ENCODE measurements at places on chromosomes 1 and 21.

- no peak for DNase-seq
Observed at GRCh38 chr1:18101508-18101907, 6.1 kb upstream of the IGSF21 start.

DNA sequence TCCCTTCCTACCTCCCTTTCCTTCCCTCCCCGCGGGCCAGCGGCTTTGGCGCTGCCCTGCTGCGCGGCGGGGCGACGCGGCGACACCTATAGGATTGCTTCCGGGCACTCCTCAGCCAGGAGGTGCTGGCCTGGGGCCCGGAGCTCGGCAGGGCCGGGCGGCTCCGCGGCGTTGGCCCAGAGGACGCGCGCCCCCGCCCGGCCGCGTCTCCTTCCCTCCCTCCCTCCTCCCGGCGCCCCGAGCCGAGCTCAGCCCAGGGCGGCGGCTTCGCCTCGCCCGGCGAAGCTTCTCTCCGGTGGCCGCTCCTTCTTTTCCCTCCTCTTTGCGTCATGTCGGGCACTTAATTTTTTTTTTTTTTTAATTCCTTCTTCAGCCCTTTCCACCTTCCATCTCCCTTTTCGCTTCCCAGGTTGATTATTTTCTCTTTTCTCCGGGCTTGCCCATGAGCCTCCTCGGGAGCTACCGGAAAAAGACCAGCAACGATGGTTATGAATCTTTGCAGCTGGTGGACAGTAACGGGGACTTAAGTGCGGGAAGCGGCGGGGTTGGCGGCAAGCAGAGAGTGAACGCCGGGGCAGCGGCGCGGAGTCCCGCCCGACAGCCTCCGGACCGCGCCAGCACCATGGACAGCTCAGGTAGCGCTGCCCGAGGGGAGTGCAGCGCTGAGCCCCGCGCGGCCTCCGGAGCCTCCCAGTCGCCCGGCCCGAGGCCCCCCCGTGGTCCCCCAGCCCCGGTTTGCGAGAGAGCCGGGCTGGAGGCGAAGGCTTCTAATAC lies at the start of gene DNAJC6:
Gene DNAJC6 (plus strand): TSS at position 240 of the 774 bp plus-strand sequence. CDS start 203 bp downstream, at position 443.
- peak; percentile 65 for DNase-seq

GRCh38 chr1:165235155-165235776 lies 121.2 kb downstream of the LMX1A start:
- no peak for DNase-seq

GRCh38 chr1:163367721-163368120 lies 46.0 kb downstream of the NUF2 start:
- no peak for DNase-seq

DNA sequence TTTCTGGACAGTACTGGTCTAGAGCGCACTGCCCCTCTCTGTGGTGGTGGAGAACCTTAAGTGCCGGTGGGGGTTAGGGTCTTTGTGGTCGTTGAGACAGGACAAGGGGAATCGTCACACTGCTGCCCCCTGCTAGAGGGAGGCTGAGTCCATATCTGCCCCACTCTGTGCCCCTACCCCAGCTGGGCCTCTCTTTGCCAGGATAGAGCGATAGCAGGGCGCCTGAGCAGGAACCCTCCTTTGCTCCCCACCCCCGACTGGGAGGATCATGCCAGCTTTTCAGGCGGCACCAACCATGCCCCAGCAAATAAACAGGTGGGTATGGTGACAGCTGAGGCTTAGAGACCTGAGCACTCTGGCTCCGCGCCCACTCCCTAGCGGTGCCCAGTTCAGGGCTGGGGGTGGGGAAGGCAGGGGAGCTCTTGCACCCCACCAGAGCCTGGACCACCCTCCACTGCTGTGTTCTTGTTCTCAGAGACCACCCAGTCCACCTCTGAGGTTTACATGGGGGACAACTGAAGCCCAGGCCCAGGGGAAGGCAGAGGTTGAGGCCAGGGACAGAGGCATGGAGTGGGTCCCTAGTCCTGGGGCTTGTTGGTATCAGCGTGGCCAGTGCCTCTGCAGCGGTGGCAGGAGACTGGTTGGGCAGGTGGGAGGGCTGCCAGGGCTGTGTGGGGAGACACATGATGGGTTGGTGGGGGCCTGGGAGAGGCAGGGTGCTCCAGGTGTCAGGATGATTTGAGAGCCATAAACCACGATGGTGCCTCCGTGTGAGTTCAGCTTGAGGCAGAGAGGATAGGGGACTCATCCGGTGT lies 1.6 kb downstream of the PADI2 start:
- peak; percentile 86 for DNase-seq

- peak; percentile 84 for DNase-seq
Observed at GRCh38 chr1:166839600-166840308, 479 bp downstream of the POGK start.

- DNase-seq, result no peak
Observed at GRCh38 chr1:214310010-214310409, 29.1 kb downstream of the SMYD2 start.

DNA sequence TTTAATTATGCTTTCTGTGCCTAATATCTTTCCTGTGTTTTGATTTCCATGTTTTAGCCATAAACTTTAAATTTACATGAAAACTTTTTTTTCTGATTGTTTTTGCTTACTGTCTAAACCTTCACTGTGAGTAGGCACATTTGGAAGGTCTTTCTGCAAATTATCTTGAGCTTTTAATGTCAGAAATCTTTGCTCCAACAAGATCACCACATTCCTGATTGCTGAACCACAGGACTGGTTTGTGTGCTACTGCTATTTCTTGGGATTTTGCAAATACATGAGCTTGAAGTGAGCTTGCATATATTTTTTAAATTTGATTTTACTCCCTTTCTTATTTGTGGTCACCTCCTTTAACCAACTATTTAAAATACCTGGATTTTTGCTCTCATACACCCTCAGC lies 61.3 kb downstream of the PTBP2 start:
- DNase-seq, result no peak

DNA sequence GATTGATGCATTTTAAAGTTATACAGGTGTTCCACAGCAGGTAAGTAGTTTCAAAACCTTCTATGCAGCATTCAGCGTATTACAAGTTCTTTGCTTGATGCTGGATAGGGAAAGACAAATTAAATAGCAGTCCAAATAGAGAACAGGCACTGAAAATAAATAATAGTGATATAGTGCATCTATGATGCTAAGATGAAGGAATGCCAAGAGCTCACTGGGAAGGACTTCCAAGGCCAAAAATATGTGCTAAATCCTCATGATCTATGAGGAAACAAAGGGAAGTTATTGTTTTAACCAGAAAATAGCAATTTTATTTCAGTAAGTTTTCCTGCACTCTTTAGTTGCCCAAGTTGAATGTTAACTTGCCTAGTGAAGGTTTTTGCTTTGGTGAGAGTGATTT lies 127.8 kb upstream of the GREM2 start:
- DNase-seq, result no peak

DNA sequence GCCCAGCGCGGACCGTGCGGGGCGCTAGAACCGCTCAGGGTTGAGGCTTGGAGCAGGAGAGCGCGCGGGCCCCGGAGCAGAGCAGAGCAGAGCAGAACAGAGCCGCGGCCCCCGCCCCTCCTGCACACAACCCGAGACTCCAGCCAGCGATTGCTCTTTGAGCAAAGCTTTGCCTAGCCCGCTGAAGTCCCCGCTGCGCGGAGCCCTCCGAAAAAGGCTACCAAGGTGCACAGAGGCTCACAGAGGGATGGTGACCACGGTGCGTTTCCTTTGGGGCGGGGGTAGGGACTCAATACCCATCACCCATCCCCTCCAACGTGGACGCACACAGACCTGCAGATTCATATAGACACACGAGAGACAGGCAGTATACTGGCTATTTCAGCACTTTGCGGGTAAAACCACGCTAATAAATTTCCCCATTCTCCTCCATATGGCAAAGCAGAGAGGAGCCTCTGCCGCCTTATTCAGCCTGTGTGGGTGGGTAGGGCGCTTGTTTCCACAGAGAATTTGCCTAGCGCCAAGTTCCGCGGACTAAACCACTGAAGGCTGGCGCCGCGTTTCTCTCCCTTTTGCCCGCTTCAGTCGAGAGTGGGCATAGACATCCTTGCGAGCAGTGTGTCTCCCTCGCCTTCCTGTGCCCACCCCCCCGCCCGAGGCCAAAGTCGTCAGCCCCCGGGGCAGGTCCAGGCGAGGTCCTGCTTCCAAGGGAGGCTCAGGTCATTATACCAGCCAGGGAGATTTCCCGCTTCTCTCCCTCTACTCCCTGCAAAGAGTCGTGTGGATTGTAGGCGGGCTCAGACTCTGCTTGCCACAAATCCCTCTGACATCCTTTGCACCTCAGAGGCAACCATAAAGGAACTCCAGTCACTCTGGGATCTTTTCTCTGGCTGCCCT lies 8.5 kb downstream of the HLX start:
- no peak for DNase-seq

DNA sequence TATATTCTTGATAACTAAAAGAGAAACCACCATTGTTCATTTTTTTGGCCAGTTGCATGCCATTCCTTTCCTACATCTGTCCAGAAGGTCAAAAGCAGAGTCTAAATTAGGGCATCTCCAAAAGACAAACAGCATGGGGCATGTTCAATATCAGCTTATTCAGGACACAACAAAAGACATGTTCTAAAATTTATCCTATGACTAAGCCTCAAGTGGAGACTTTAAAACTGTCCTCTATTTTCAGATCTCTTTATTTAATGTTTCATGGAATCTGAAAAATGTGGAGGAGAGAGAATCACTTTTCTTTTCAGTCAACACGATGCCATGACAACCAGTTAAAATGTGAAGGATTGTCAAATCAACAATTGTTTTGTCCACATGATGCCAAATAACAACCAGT lies 303.4 kb upstream of the PRMT6 start:
- no peak for DNase-seq

DNA sequence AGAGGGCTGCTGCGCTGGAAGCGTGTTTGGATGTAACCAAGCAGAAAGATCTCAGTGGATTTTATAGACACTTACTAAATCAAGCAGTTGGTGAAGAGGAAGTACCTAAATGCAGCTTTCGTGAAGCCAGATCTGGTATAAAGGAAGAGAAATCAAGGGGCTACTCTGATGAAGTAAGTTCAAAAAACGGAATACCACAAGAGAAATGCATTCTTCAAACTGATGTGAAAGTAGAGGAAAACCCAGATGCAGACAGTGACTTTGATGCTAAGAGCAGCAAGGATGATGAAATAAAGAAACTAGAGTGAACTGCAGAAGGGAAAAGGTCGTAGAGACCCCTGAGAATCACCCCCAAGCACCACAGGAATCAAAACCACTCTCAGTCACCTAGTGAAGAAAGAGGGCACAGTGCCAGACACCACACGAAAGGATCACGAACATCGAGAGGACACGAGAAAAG lies 40.8 kb upstream of the NEXN start:
- DNase-seq, result no peak

GRCh38 chr1:155479205-155479604 lies 83.4 kb downstream of the ASH1L start:
- DNase-seq, result no peak

DNA sequence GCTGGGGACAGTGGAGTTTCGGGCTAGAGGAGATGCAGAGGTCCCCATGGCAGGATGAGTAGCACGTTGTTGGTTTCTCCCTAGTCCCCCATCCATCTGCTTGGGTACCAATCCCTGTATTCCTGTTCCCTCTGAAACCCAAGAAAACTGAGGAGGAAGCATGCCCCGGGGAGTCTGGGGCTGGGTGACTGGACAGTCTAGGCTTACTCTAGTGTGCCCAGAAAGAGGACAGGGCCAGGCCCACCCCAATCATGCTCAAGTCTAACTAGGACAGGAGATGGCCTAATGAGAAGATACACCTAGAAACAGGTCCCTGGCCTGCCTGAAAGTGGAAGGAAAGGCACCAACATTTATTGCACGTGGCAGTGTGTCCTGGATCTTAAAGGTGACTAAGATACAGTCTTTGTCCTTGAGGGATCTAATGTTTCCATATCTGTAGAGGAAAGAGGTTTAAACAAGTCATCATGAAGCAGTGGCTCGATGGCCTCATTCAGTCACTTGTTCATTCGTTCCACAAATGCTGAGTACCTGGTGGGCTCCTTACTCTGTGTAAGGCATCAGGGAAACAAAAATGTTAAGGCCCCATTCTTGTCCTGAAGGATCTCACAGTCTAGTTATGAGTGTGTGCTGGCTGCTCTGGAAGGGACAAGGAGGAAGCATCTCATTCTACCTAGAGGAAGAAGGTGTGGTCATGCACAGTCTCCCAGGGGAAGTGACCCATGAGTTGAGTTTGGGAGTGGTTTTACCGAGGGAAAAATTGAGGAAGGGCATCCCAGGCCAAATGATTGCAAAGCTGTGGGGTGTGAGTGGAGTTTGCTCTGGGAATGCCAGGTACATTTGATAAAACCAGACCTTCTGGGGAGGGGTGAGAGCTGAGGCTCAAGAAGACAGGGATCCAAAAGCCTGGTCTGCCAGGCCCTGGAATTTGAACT lies 10.0 kb downstream of the CDK18 start:
- no peak for DNase-seq

DNA sequence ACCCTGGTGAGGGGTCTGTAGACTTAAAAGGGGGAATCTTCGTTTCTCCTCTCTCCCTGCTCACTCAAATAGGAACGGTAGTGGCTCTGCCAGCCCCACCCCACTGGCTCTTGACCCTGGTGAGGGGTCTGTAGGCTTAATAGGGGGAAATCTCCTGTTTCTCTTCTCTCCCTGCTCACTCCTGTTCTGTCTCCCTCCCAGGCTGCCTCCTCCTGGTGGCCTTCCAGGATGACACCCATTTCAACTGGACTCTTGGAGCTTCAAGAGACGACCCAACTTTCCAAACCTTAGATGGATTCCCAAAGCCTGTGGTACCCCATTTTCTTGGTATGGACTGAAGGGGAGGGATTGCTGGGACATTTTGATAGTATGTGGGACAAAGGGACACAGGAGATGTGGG lies 1.4 kb upstream of the EPHB2 start:
- no peak for DNase-seq

DNA sequence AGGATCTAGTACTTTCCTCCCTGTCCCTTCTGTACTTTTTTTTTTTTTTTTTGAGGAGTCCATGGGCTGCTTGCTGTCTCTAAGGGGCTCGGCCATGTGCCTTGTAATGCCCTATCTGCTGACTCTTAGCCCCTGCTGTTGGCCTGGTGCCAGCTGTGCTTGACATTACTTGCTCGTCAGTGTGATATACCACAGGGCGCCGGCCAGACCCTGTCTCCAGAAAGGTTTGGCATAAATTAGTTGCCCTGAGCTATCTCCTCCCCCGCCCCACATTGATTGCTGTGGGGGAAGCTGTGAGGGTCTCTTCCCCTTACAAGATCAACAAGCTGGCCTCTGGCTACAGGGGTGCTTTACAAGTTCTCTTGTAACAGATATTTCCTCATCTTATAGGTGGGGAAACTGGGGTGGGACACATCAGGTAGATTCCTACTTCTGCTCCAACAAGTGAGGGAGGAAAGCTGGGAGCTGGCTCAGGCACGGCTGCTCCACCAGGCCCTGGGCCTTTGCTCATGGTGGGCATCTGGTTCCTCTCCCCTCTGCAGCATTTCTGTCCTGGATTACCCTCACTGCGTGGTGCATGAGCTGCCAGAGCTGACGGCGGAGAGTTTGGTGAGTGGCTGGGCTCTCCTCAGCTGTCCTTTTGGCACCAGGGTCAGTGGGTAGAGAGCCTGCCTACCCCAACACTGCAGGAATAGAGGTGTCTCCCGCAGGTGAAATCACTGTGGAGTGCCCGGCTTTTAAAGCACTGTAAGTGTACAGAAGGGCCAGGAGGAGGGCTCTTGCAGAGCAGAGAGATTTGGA lies 15.6 kb downstream of the STRIP1 start:
- peak; percentile 86 for DNase-seq
